ENCODE measurements at places on chromosomes 4 and X.

DNA sequence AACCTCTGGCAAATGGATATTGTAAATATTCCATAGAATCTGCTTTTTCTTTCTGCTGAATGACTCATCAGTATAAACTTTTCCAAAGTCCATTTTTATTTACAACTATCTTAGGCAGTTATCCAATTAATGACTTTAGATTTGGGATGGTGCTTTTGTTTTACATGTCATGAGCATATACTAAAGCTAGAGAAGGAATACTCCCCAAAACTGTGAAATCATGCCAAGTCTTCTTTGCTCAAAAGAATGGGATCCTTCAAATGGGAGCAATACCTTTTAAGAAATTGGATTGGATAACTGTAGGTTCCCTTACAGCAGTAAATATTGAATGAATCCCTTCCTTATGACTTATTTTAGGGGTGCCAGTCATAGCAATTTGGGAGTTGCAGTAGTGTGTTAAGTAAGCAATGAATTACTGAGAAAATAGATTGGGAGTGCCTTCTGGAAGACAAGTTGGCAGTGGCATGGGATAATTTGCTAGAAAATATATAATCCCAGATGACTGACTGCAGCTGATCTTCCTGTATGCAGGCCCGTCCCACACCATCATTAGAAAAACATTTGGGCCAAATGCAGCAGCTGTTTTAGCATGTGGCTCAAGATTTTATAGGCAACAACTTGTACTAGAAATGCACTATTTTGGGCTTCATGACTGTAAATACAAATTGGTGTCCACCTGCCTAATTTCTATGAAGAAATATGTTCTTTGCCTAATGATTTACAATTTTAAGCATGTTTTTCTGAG lies 2.8 kb downstream of the TMPRSS11D start:
- DNase-seq, result no peak

GRCh38 chr4:54227256-54228055 lies 1.6 kb upstream of the PDGFRA start:
- DNase-seq, result no peak

DNA sequence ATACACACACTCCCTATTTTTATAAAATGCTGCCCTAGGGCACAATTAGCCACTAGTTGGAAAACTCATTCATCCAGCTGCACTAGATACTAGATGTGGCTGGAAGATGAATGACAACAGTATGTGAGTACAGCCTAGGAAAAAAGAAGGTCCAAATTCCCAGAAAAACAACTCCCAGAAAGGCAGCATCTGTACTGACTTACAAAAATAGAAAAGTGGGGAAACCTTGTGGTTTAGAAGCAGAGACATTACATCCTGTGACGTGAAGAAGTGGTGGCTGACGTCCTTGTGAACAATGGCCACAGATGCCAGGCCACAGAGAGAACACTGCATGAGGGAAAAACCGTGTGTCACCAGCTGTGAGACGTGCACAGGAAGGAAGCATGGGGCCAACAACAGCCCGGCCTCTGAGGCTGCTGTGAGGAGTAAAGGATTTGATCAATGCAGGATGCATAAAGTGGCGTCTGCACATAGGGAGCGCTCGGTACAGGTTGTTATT lies 81.2 kb downstream of the SPRY1 start:
- DNase-seq, result peak; percentile 55

DNA sequence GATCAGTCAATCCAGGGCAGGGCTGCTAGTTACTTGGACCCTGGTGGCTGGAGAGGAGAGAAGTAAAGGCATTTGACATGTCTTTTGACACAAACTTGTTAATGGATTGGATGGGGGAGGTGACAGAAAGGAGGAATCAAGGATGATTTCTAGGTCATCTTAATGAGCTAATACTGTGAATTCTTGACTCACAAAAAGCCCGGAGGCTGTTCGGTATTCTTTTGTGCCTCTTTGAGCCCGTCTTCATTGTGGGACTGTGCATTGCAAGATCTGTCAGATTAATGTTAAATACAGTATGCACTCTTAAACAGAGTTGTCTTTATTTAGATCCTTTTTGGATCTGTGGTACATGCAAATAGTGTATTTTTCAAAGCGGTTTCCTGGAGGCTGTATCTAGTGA lies 25.1 kb downstream of the POLA1 start:
- DNase-seq, result no peak

- DNase-seq, result no peak
Measured at GRCh38 chrX:40816906-40817305, 81.6 kb upstream of the MED14 start.

- DNase-seq, result peak; percentile 91
Measured at GRCh38 chrX:1462596-1463251, 10.0 kb upstream of the ASMTL start.

GRCh38 chr4:39922399-39922798 lies 55.3 kb downstream of the PDS5A start:
- no peak for DNase-seq

- no peak for DNase-seq
Measured at GRCh38 chr4:185254434-185254833, 45.0 kb downstream of the SNX25 start.

DNA sequence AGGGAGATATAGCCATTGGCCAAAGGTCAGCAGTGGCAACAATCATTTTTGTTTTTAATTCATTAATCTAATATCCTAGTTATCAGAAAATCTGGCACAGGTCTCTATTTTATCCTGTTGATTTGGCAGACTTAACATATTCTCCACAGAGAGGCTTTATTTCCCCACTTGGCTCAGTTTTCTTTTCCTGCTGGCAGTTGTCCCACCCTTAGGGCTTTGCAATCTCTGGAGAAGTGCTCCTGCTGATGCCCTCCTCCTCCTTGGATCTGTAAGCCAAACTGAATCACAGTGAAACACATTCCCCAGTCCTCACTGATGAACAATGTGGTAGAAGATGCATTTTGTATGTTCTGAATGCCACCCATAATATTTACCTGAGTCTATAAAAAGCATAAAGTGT lies 889.7 kb downstream of the PDHA2 start:
- no peak for DNase-seq

GRCh38 chr4:155807021-155807420 lies 48.2 kb downstream of the GUCY1B1 start:
- no peak for DNase-seq

- no peak for DNase-seq
Measured at GRCh38 chr4:46889410-46889809, 19.6 kb downstream of the COX7B2 start.

- no peak for DNase-seq
Measured at GRCh38 chr4:25299476-25300203, 12.9 kb upstream of the ZCCHC4 start.

GRCh38 chrX:45714866-45715265 lies 514.2 kb upstream of the DIPK2B start:
- DNase-seq, result peak; percentile 56

Data from activated CD4-positive, alpha-beta T cell treated with anti-CD3 and anti-CD28 coated beads, Interleukin-2, Interleukin-4, amounts not matched to agents 100 ng/mL and 50 ng/mL, durations not matched to agents 16 hours and 8 hours (primary cell).